ENCODE measurements at places on chromosomes 6 and 20.

- DNase-seq, result no peak
Measured at GRCh38 chr20:24612799-24613775, 143.7 kb downstream of the SYNDIG1 start.

DNA sequence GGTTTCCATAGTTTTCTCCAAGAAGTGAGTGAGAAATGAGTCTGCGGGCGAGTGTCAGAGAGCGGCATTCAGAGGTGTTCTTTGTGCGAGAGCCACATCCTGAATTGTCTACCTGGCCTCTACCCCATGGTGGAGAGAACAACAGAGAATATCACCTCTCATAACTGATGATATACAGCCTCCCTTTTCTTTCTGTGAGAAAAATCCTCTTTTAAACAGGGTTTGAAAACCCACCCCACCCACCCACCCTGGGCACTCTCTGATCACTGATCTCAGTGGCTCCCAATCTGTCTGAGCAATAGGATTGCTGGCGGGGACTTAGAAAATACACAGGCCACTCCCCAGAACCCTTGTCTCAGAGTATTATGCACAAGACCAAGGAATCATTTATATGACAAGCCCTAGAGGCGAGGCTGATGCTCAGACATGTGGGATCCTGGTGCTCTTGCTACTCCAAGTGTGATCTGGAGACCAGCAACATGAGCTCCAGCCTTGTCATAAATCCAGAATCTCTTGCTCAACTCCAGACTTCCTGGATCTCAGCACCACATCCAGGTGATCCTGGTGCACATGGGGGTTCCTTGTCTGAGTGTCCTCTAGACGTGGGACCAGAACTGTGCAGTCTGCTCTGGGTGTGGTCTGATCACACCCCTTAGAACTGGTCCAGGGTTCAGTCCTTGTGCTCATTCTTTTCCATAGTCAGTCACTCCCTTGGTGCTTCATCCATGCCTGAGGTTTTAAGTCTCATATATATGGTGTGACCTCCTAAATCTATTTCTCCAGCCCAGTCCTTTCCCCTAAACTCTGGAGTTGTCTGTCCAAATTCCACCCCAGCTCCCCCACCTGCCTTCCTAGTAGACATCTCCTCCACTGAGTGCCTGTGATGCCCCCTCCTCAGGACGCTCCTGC, 5.3 kb downstream of the HLA-B start:
- DNase-seq, result peak; percentile 13

GRCh38 chr6:166580076-166581050, 6.1 kb downstream of the RAMACL start:
- no peak for DNase-seq

DNA sequence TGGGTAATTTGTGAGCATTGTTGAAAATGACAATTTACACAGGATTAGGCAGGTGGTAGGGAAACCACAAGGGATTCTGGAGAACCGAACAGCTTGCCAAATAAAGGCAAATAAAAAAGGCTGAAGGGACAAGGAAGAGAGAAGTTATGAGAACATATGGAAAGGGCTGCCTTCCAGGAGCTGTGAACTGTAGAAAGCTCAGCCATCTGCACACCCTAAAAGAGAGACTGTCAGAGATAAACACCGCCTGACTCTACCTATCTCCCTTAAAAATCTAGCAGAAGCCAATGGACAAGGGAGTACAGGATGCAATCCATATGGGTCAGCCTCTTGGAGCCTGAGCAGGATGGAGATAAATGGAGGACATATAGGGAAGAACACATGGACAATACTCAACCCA, 12.7 kb upstream of the SLC17A1 start:
- DNase-seq, result no peak

- DNase-seq, result no peak
Measured at GRCh38 chr20:56606174-56606945, 22.7 kb upstream of the TFAP2C start.

DNA sequence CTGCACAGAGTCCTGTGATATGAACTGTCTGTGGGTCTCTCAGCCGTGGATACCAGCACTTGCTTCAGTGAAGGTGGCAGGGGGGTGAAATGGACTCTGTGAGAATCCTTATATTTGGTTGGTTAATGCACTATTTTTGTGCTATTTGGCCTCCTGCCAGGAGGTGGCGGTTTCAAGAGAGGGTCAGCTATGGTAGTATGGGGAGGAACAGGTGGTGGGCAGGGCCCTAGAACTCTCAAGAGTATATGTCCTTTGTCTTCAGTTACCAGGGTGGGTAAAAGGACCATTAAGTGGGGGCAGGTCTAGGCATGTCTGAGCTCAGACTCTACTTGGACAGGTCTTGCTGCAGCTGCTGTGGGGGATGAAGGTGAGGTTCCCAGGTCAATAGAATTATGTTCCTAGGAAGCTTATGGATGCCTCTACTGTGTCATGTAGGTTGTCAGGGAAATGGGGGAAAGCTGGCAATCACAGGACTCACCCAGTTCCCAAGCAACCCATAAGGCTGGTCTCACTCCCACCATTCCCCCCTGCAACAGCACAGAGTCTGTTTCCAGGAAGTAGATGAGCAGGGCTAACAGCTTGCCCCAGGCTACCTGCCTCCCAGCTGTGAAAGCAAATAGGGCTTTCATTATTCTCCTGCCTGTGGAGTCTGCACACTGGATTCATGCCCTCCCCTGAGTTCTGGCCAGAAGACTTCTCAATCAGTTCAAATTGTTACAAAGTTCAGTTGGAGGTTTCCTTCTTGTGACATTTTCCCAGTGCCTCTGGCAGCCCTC, 56.8 kb upstream of the PHIP start:
- no peak for DNase-seq

- DNase-seq, result no peak
Measured at GRCh38 chr20:25258476-25258805, 10.6 kb downstream of the PYGB start.

DNA sequence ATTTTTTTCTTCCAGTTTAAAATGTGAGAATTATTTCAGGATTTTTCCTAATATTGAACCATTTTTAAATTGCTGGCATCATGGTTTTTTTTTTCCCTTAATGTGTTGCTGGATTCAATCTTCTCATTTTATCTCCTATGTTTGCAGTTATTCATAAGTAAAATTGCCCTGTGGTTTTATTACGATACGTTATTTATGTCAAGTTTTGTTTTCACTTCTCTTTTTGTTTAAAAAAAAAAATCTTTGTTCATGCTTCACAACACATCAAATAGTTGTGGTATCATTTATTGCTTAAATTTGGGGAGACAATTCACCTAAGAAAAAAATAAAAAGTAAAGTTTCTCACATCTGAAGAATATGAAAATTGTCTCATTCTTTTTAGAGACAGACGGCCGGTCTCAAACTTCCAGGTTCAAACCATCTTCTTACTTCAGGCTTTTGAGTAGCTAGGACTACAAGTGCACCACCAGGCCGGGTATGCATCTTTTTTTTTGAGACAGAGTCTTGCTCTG, 239.3 kb upstream of the ID4 start:
- no peak for DNase-seq

DNA sequence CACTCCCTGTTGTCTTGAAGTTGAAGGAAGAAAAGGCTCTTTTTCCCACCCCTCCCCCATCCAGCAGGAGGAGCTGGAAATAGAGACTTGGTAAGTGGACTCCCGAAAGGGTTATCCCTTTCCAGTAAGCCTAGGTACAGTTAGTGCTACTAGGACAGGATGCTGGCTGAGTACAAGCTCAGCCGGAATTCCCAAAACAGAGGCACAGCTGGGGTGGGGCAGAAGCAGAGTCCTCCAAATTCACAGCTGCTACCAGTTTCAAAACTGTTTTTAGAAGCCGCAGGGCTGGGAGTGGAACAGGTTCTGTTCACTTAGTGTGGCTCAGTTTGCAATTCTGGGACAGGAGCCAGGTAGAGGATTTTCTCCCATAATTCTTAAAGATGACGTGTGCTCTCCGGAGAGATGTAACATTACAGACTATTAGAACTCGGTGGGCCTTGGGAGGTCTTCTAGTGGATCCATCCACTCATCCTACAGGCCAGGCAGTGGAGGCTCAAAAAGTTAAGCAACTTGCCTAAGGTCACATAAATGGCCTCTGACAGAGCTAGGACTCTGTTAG, 19.0 kb upstream of the UTRN start:
- no peak for DNase-seq

- no peak for DNase-seq
Measured at GRCh38 chr20:8260837-8261251, 128.8 kb downstream of the PLCB1 start.

GRCh38 chr6:34705241-34705640, 8.7 kb upstream of the ILRUN start:
- no peak for DNase-seq

DNA sequence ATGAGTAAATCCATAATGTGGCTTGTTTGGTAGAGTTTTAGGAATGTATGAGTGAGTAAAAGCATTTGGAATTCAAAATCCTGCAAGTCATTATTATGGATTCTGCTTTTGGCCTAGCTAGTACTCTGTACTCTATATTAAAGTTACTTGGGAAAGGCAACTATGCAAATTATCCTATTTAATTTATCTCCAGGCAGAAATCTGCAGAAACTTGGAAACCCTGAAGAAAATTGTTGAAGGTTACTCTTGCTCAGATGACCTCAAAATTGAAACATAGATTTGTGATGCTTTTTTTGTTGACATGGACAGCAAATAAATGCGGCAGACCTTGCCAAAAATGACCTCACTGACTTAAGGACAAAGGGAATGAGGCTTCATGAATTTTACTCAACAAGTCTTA, 477.1 kb upstream of the EYS start:
- DNase-seq, result no peak

DNA sequence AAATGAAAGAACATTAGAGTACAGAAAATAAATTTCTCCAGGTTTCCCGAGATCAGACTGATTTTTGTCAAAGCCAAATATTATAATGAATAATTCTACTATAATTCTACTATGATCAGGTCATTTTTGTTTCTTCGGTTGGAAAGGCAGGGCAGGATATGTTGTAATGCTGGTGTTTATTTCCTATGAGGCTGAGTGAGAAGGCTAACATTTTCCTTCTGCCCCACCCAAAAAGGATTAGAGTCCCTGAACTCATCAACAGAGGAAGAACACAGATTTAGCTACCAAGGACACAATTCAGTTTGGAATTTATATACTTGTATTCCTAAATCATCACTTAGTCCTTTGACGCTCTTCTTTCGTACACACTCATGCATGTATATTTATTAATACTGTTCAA, 318.9 kb downstream of the SYNE1 start:
- DNase-seq, result no peak

DNA sequence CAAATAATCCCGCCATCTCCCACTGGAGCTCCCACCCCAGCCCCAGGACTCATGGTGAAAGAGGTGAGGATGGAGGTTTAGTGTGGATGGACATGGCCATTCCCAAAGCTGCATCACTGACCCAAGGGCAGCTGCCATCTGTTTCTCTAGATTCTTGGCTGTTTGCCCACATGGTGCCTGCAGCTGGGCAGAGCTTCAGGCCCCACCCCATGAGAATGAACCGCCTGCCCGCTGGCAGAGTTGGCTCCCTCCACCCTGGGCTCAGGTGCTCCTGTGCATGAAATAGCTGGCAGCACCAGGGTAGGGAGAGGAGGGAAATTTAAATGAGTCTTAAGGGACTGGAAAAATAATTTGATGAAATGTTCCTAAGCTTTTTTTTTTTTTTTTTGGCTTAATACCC, 17.4 kb downstream of the SCML4 start:
- DNase-seq, result no peak

- no peak for DNase-seq
Measured at GRCh38 chr20:15342991-15343523, 1005.6 kb upstream of the FLRT3 start.

DNA sequence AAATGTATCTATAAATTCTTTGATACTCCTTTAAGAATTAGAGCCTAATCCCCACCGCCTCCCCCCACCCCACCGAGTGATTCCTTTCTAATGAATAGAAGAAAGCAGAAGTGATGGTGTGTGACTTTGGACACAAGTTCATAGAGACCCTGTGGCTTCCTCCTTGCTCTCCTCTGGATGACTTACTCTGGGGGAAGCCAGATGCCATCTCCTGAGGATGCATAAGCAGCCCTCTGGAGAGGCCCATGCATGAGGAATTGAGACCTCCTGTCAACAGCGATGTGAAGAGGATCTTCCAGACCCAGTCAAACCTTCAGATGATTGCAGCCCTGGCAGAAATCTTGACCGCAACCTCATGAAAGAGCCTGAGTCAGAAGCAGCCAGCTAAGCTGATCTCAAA, 21.1 kb downstream of the AHCY start:
- no peak for DNase-seq

DNA sequence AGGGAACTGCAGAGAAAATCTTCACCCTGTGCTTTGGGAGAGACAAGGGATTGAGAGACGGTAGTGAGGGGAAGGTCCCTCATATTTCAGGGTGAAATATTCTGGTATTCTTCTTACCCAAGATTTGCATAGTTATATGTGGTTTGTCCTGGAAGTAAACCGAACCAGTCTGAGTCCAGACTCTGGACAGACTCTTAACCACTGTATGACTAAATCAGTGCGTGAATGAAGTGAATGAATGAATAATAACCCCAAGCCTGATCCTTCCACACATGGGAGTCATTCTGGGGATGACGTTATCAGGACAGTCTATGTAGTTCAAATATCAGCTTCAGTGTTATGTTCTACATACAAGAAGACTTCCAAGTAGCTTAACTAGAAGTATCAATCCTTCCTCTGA, 690.7 kb downstream of the KIF16B start:
- no peak for DNase-seq

DNA sequence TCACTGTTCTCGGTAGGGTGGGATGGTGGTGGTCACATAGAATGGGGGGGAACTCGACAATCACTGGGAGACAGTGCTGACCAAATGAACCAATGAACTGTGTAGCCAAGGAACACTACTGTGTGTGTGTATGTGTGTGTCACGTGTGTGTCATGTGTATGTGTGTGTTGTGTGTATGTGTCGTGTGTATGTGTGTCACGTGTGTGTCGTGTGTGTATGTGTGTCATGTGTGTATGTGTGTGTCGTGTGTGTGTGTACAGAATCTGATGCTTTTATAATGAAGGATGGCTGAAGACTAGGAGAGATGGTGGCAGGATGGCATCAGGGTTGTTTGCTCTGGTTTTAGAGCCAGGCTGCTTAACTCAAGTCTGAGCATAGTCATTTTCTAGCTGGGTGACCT, 99.1 kb upstream of the DUSP22 start:
- no peak for DNase-seq

GRCh38 chr6:6406715-6407070, 86.2 kb upstream of the F13A1 start:
- DNase-seq, result no peak

- DNase-seq, result no peak
Measured at GRCh38 chr6:17013701-17014100, 88.1 kb upstream of the STMND1 start.

GRCh38 chr6:7719364-7719850, 6.5 kb upstream of the BMP6 start:
- DNase-seq, result no peak

DNA sequence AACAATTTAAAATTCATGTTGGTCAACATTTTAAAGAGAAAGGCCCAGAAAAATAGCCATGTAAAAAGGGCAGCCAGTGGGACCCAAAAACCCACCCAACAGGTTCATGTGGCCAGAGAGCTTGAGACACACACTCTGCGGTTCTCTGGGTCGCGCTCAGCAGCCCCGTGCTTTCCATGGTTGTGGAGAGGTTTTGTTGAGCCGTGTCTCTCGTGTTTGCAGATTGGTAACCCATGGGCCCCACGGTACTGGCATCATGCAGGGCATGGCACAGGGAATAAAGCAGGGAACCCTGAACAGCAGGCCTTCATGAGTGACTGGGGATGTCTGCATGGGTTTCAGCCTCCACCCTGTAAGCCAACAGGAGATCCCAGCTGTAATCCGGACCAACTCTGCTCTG, 127.7 kb upstream of the CST7 start:
- no peak for DNase-seq

- no peak for DNase-seq
Measured at GRCh38 chr20:44288252-44288651, 22.8 kb downstream of the FITM2 start.
